ENCODE measurements at places on chromosomes 5 and 9. TPM values are rescaled to one million over a fixed set of nuclear protein-coding genes. Genes with fewer than 3 reads are reported as not detected.

DNA sequence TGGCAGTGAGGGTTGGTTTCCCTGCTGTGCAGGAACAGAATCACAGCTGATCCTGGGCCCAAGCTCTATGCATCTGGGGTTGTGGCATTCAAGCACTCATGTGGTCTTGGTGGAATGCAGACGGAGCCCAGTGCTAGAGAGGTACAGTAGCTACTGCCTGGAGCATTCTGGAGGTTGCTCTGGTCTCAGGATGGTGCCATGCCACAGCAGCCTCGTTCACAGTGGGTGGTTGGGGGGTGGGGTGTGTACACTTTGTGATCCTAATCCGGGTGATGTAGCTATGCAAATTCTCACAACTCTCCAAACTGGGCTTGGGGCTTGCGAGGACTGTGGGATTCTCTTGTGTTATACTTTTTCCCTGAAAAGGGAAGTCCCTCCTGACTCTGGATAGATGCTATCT, 45.2 kb downstream of the FGD3 start:
- DNase-seq, result no peak

- DNase-seq, result no peak
These were observed 888.8 kb downstream of the CDH18 start for GRCh38 chr5:19099195-19099594.

PDLIM7 gene
- total RNA-seq, result 70.4 TPM

DNA sequence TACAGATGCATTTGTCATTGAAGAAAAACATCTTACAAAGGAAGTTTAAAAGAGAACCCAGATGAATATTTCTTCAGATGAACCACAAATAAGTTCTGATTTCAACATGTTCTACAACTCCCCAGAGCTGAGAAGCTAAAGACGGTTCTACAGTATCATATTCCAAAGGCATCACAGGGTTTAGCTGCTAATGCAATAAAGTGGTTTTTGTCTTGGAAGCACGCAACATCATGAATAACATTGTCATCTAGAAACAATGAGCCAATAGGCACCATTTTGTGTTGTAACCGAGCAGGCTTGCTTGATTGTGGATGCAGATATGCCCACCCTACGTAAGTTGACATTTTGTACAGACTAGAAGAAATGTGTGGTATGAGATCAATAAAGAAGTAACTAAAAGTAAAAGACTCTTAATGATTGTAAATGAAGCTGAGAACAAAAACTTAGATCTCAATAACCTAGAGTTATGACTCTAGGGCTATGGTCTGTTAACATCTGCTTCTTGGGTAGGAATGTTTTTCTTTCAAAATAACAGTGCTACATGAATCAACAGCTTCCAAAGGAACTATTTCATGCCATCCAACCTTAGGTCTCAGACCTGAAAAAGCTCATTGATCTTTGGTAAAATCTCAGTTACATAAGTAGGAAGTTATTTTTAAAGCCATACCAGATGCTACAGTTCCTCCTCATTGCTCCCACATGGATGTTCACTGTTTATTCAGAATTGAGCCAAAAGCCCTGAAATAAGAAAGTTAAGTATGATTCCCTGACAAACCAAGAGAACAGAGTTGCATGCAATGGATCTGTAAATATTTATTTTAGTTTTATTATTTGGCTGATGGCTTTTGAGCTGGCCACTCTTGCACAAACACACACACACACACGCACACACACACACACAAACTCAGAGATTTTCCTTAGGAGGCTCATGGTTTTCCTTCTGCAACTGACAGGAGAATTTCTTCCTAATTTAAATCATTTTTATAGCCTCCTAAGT, 118.7 kb upstream of the SLCO6A1 start:
- DNase-seq, result no peak

- DNase-seq, result peak; percentile 88
These were observed 44.7 kb upstream of the NKD2 start for GRCh38 chr5:963673-964531.

TMEM174 gene
- not detected for total RNA-seq

HAND1 gene
- total RNA-seq, result not detected

DNA sequence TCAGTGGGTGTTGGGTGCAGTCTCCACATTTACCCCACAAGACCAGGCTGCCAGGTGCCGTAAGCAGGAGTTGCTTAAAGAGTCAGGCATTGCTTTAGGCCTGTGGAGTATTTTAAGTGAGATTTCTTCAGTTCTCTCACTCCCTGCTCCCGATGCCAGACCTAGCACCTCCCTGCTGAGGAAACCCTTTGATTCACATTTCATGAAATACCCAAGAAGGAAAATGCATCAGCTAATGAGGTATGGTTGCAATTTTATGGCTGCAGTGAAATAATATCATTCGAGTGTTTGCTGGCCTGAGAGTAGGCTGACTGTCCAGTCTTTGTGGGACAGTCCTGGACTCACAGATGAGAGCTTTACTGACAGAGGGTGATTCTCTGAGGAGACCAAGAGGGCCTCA, 67.4 kb upstream of the CTSL start:
- no peak for DNase-seq

- DNase-seq, result peak; percentile 28
These were observed 577 bp downstream of the RNF145 start for GRCh38 chr5:159208514-159209437.

DNA sequence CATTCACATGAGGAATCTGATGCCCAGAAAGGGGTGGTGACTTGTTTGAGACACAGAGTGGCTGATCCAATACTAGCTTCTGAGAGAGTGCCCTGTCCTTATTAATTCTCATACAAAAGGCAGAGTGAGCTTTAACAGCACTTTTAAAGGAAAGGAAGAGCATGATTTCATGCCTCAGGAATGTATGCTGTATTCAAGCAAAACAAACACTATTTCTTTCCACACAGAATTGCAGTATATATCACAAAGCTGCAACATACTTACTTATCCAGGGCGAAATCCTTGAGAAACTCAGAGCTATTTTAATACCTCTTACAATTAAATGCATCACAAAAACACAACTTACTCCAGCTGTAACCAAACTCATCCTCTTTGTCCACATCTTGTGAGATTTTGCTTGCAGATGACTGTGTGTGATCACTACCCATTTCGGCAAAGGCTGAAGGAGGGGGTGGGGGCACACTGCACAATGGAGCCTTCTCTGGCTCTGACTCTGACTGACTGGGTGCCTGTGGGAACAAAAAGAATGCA, 139.8 kb downstream of the MPDZ start:
- DNase-seq, result peak; percentile 91

DNA sequence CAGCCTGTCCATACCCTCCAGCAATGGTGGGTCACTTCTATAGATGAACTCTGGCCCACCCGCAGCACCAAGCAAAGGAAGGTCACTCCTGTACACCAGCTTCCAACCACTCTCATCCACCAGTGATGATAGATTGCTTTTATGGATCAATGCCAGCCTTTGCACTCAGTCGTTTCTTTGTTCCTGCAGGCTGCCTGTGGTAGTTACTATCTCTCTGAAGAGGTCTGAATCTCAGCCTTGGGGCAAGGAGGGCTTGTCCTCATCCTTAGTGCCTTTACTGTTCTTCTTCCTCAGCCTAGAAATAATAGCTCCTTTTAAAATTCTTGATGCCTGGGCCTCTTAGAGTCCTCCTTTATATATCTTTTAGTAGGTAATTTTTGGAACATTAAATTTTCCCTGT, 100.8 kb downstream of the TMC1 start:
- DNase-seq, result no peak

- DNase-seq, result no peak
These were observed 110.0 kb downstream of the PSAT1 start for GRCh38 chr9:78406933-78407332.

GRCh38 chr9:12859704-12860251, 85.0 kb downstream of the LURAP1L start:
- peak; percentile 78 for DNase-seq

SPINK6 gene
- total RNA-seq, result not detected

ECSCR gene
- total RNA-seq, result 3.1 TPM

DNA sequence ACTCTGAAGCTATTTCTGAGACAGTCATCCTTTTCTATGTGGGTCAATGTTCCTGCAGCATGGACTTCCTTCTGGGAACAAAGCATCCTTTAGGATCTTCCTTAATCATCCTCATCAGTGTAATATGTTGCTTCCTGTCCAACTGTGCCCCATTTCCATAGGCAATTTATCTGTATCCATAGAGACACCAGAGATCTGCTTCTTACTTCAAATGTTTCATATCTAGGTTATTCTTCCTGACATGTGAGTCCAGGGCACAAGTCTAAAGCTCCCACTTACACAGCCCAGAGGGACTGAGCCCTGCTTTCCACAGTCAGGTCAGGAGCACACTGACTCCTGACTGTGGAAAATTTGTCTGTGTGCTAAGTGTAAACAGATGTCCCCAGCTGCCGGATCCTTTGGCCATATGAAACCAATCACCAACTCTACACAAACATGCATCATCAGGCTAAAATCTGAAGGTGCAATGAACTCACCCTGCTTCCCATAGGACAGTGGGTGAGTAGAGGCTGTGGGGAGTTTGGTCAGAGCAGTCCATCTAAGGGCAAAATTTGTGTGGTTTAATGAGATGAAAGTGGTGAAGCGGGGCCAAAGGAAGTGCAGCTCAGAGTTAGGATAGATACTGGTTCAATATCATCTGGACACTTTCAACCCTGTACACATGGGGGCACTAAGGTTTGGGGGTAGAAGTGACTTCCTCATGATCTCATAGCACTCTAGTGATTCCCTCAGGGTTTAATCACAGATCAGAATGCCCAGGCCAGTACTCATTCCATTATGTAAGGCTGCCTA, 85.2 kb upstream of the TNC start:
- DNase-seq, result peak; percentile 94

GRCh38 chr5:31853398-31854135, 214.6 kb downstream of the PDZD2 start:
- DNase-seq, result no peak

CCDC112 gene
- total RNA-seq, result 2.0 TPM

- DNase-seq, result no peak
These were observed 35.4 kb upstream of the BNIP1 start for GRCh38 chr5:173108914-173109313.

TCERG1 gene
- 21.9 TPM for total RNA-seq

DNA sequence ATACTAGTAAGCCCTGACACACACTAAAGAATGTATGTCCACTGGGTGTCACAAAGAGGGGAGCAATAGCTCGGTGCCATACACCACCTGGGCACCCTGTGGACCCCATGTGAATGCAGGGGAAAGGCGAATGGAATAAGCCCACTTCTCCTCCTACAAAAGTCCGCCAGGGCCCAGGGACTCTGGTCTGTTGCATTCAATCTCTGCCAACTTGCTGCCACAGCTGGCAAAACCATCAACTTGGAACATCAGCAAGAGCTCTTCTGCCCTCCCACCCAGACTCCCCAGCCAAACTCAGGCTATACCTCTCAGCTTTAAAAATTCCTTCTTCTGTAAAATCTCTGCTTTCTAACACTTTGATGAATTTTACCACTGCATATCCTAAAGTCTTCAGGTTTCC, 54.5 kb downstream of the PFDN1 start:
- no peak for DNase-seq

LECT2 gene
- not detected for total RNA-seq

ADAMTS13 gene
- under 0.01 TPM for total RNA-seq

GRCh38 chr9:34372467-34373011, 4.2 kb downstream of the MYORG start:
- no peak for DNase-seq

DNA sequence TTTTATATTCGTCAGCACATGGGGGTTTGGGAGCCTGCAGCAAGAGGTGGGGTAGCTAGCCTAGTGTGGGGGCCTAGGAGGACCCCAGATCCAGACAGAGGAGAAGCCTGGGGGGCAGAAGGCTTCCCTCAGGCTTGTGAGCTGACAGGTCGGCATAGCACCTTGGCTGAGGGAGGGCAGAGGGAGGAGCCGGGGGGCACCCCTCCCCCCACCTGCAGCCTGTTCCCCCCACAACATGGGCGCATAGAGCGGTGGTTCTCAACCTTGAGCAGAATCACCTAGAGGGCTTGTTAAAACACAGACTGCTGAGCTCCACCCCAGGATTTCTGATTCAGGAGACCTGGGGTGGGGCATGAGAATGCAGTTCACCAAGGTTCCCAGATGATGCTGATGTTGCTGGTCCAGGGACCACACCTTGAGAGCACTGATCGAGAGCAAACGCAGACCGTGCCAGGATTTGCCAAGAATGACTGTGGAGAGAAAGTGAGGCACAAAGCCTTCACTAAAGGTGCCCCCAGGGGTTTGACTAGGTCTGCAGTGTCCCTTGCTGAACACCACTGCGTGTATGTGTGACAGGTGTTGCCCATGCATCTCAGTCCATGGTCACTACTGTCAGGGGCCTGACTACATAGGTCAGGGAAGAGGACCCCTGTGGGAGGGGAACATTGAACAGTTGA, 163.3 kb downstream of the MACROH2A1 start:
- DNase-seq, result no peak

DNA sequence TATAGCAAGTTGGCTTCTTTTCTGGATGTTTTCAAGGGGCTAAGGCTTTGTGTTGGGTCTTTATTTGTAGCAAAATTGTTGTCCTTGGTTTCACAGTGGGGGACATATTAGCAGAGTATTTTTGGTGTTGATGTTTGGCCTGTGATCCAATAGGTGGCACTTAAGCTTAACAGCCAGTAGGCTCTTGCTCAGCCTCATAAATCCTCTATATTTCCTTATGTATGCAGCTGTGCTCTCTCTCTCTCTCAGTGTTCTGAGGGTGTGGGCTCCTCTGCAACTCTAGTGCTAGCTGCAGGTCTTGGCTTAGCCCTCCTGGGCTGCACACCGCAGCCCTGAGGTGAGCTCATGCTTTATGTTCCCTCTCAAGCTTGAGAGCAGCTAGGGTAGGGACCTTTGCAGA, 195.0 kb upstream of the GHR start:
- DNase-seq, result no peak

DNA sequence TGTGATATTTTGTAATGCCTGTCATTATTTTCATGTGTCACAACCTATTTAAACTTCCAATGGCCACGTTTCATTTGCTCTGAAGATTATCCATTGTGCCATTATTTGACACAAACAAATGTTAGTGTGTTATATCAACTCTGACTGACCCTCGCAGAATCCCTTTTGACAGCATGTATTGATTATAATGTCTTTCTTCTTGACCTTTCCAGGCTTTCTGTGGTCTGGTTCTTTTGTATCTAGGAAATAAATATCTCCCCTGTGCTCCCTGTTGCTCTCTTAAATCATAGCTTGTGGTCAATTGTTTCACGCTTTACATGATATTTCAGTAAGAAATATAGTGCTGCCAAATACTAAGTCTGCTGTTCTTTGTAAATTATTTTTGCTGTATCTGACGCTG, 442.6 kb downstream of the SEMA5A start:
- DNase-seq, result no peak

GRCh38 chr9:21989440-21990189, 4.6 kb downstream of the CDKN2A start:
- DNase-seq, result no peak

- no peak for DNase-seq
These were observed 23.0 kb downstream of the FNIP1 start for GRCh38 chr5:131773805-131774204.

- DNase-seq, result no peak
These were observed 107.2 kb upstream of the STC2 start for GRCh38 chr5:173435447-173435846.

PIP5KL1 gene
- total RNA-seq, result 0.28 TPM

MAMDC4 gene
- 0.28 TPM for total RNA-seq
